Retinal pigment epithelial cell (primary cell): ENCODE measurements at places on chromosomes 11 and 22.

GRCh38 chr11:72753341-72754148 is 1.3 kb upstream of the ARAP1 start:
- DNase-seq, result no peak

DNA sequence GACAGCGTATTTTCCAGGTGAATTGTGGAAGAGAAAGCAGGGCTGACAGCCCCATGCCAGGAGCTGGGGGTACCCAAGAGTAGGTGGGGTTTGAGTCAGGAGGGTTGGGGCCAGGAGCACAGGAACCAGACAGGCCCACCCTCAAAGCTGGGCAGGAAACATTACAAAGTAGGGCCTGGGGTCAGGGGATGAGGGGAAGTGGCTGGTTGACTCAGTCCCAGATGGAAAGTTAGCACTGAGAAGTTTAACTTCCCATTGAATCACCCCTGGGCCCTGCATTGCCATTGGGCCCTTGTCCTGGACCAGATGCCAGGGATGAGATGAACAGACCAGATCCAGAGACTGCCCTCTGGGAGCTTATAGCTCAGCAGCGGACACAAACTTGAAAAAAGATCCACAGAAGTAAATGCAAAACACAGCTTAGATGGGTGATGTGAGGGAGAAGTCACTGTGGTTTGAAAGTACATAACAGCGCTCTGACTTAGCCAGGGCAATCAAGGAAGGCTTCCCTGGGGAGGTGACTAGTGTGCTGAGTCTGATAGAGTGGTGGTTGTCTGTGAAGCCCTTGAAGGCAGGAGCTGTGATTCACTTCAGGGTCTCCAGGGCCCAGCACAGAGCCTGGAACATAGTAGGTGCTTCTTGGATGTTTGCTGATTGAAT is 2.2 kb downstream of the MAFF start:
- DNase-seq, result no peak

DNA sequence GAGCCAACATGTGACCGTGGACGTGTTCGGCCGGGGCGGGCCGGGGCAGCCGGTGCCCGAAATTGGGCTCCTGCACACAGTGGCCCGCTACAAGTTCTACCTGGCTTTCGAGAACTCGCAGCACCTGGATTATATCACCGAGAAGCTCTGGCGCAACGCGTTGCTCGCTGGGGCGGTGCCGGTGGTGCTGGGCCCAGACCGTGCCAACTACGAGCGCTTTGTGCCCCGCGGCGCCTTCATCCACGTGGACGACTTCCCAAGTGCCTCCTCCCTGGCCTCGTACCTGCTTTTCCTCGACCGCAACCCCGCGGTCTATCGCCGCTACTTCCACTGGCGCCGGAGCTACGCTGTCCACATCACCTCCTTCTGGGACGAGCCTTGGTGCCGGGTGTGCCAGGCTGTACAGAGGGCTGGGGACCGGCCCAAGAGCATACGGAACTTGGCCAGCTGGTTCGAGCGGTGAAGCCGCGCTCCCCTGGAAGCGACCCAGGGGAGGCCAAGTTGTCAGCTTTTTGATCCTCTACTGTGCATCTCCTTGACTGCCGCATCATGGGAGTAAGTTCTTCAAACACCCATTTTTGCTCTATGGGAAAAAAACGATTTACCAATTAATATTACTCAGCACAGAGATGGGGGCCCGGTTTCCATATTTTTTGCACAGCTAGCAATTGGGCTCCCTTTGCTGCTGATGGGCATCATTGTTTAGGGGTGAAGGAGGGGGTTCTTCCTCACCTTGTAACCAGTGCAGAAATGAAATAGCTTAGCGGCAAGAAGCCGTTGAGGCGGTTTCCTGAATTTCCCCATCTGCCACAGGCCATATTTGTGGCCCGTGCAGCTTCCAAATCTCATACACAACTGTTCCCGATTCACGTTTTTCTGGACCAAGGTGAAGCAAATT is 1.8 kb downstream of the FUT4 start:
- DNase-seq, result no peak

DNA sequence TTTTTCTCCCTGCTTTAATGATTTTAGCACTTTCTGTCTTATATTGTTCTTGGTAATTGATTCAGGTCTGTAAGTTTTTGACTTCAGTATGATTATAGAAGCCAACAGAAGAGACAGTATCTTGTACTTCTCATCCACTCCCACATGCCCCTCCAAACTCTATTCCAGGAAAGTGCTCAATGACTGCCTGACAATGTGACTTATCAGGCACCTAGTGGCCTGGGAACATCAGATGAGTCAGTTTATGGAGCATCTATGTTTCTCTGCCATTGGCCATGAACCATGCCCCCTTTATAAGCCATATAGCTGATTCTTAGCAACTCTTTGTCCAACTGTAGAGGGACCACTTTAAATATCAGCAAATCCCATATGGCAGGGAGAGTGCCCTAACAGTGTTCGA is 179.2 kb upstream of the MTMR2 start:
- no peak for DNase-seq

DNA sequence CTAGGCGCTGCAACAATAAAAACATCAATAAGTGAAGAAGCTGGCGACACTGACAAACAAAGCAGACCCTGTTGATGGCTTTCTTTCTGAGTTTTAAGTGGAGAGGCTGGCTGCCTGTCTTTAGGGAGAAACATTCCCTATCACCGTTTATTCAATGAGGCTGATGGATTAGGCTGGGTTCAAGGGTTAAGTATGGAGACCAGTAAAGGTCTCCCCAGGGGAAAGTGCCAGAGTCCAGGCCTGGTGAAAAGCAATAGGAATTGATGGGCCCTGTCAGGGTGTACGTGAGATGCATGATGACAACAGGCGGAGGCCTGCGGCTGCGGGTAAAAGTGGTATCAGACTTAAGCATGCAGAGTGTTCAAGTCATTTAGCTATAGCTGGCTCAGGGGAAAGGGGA is 102.6 kb downstream of the ALX4 start:
- DNase-seq, result no peak

DNA sequence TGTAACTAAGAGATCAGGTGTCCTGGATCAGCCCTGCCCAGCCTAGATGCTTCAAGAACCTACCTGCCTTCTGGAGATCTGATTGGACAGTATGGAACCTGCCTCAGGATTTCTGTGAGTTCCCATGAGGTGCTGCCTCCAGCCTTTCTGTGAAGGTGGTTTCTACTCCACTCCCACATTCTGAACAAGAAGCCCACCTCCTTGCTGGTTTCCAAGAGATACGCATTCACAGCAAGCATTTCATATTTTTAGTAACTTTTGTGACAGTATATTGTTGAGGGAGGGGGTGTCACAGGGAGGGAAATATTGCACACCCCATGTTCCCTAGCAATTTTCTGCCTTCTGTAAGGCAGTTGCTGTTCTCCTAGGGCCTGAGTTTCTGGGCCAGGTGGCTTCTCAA is 204.4 kb downstream of the NAV2 start:
- DNase-seq, result no peak

GRCh38 chr22:37274380-37274862 is 7.9 kb upstream of the CYTH4 start:
- no peak for DNase-seq

DNA sequence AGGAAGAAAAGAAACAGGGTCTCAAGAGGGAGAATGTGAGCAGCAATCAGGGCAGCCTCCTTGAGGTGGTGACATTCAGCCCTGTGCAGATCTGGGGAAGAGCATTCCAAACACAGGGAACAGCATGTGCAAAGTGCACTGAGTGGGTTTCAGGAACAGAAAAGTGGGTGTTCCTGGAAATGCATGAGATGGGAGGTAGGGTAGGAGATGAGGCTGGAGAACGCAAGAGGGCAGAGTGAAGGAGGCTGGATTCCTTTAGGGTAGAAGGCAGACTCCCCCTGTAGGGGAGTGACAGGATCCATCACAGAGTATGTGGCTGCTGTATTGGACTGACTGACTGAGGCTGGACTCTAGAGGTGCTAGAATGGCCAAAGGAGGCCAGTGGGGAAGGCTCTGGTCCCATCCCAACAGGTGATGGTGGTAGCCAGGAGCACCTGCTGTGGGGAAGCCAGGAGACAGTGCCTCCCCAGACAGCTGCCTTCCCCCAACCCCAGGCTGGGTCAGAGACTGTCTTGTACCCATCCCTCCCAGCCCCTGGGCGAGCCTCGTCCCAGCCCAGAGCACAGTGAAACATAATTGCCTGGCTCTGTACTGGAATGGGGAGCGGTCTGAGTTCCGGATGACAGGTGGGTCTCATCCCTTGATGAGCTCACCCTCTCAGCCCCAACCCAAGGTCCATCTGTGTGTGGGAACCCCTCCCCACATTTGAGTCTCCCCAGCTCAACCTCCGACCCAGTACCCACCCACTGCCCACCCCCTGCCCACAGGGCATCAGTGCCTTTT is 419.4 kb downstream of the MN1 start:
- no peak for DNase-seq

- no peak for DNase-seq
Measured at GRCh38 chr11:8766043-8766987, 83.7 kb downstream of the RPL27A start.

- no peak for DNase-seq
Measured at GRCh38 chr11:16893456-16894066, 120.7 kb downstream of the PLEKHA7 start.

DNA sequence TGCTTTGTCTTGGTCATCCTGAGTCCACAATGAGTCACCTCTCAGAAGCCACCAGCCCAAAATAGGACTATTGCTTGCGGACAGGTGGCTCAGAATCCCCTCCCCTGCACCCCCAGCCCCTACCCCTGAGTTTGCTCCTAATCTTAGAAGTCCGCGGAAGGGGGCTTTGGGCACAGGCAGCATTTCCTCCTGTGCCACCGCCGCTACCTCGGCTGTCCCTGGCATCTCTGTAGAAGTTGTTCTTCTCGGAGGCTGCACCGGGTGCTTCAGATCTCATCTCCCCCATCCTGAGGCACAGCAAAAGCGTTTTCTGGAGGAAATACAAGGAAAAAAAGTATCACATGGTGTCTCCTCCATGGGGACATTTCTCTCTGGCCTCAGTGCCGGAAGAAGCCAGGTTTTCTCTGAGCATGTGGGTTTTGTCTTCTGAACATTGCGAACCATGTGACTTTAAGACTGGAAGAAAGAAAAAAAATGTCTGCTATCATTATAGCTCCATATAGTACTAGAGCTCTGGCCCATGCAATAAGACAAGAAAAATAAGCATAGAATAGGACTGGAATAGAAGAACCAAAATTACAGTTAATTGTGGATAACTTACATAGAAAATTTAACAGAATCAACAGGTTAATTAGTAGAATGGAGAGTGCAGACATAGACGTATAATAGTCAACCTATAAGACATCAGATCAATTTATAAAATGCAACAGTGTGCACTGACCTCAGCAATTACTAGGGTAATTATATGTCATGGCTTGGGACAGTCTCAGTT is 63.2 kb downstream of the SHISAL1 start:
- no peak for DNase-seq

- DNase-seq, result no peak
Measured at GRCh38 chr22:20242393-20243175, 25.5 kb downstream of the RTN4R start.

- no peak for DNase-seq
Measured at GRCh38 chr11:133559833-133560471, 27.7 kb upstream of the OPCML start.

DNA sequence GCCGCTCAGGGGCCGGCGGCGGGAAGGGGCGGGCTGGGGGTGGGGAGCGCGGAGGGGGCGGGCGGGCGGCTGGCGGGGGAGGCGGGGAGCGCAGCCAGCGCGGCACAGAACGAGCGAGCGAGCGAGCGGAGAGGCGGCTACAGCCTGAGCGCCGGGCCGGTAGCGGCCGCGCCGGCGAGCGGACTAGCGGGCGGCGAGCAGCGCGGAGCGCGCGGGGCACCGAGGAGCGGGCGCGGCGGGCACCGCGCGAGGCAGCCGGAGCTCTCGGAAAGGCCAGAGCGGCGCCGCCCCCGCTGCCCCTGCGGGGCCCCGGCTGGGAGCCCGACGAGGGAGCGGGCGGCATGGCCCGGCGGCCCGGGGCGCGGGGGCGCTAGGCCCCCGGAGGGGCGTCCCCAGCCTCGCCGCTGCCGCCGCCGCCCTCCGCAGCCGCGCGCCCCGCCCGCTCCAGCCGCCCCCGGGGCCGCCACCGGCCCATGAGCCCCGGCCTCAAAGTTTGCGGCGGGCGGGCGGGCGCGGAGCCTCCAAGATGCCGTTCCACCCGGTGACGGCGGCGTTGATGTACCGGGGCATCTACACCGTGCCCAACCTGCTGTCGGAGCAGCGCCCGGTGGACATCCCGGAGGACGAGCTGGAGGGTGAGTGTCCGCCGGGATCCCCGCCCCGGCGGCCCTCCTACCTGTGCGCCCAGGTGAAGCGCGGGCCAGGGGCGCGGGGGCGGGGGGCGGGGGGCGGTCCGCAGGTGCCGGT is at the start of gene CABP7:
CABP7 (plus strand) TSS at position 105 of the 747 bp plus-strand sequence; CDS start at position 527, 422 bp downstream.
- no peak for DNase-seq
